ENCODE measurements at places on chromosomes 3 and 15.

GRCh38 chr3:114389156-114389555 lies 95.3 kb downstream of the TIGIT start:
- no peak for DNase-seq

DNA sequence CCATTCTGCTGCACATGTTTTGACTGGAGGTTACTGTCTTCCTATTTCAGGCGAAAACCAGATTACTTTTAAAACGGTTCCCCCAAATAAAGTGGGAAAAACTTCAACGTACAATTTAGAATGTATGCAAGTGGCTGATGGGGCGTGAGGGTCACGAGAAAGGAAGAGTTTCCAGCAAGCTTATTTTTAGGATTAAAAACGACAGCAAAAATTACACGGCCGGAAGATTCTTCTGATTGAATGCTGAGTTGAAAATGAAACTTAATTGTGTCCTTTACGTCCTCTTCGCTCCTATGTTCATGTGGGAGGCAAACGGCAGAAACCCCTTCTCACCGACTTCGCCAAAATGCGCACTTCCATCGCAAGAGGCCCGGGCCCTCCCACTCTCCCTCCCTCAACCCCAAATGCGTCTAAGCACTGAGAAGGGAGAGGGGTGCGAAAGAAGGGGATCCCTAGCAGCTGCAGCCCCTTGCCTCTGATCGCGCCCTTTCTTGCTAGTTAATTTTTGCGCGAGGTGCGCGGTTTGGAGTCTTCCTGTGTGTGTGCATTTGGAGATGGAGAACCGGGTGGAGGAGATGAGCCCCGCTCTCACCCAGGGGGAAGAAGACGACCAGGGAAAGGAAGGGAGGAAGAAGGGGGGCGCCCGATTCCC lies 656 bp downstream of the CD47 start:
- peak; percentile 53 for DNase-seq

DNA sequence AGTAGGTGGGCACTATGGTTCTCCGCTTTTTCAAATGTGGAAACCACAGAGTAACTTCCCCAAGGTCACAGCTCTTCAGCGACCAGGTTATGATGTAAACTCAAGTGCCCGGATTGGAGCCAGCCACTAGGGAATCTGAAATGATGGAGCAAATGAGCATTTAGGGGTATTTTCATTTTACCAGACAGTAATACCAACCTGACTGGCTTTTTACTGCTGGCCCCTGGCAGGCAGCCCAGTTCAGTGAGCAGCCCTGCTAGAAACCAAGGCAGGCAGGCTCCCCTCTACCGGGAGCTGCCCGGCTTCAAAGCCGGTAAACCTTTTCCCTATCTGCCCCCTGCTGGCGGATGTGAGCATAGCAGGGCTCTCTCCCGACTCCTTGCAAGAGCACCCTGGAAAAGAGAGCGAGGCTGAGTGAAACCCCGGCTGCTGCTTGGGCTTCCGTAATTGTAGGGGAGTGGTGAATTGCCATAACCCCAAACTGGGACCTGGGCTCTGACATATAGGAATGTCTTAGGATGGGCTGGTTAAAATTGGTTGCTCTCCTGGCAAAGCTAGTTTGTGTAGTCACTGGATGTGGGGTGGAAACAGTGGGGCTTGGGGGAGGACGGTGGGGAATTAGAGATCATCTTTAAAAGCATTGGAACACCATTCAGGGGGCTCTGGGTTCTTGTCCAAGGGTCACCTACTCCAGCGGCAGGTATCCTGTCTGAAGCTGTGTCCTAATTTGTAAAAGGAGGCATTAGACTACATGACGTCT lies 98.0 kb upstream of the TNFAIP8L3 start:
- peak; percentile 82 for DNase-seq

DNA sequence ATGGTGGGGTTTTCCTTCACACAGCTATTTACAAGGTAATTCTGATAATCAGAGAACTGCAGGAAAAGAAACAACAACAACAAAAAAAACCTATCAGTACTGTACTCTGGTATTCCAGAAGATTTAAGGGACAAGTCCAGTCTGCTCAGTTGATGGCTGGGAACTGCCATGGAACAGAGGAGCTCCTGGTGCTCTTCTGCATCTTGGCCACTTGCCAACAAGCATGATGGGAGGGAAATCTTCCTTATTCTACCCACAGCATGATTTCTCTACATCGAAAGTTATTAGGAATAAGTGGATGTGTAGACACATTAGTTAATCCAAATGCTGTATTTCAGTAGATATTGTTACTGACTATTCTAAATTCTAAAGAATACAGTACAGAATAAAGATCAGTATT lies 51.7 kb downstream of the RASGRP1 start:
- no peak for DNase-seq

GRCh38 chr15:29863438-29863837 lies 41.2 kb upstream of the TJP1 start:
- no peak for DNase-seq

DNA sequence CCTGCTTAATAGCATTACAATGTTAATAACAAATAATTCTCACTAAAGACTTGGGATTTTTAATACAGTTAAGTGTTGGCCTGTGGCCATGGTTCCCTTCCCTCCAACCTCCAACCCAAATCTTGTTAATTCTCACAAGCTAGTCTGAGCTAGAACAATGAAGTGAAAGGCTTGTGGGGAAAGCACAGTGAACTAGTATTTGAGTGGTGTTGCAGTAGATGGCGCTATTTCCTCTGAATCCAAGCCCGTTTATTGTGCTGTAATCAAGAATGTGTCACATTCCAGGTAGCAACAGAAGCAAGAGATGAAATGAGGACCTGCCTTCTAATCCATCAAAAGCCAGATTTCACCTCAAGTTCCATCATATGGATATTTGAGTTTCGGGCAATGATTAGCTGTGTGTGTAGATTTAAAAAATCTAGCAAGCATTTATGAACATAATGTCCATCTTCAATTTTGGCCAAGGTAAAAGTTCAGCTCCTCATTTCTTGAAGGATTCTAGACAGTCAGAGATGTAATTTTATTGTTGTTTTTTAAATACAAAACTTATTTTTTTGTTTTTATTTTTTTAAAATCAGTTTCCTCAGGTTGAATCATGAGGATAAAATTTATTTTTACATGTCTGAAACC lies 160.7 kb downstream of the SQOR start:
- DNase-seq, result no peak

GRCh38 chr15:99917252-99917651 lies 184.0 kb upstream of the LYSMD4 start:
- no peak for DNase-seq

- no peak for DNase-seq
Observed at GRCh38 chr3:58471025-58471887, 20.6 kb upstream of the KCTD6 start.

- no peak for DNase-seq
Observed at GRCh38 chr15:68203486-68203885, 1.6 kb downstream of the CALML4 start.

DNA sequence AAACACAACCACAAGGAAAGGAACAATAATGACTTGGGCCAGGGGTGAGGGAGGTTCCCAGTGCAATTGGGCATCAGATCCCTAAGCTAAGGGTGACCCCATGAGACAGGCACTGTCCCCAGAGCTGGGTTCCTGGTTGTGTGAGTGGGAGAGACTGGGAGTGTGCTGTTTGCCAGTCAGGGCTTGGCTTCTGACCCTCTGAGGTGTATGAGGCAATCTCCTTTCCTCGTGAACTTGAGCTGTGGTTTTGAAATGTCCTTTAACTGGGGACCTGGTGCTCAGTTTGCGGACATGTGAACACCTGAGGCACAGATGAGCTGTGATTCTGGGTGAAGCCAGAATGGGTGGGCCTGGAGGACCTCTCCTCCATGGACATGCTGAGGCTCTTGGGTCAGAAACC lies 58.5 kb upstream of the PLXNA1 start:
- no peak for DNase-seq

GRCh38 chr3:89503891-89504391 lies 396.5 kb downstream of the EPHA3 start:
- DNase-seq, result no peak

DNA sequence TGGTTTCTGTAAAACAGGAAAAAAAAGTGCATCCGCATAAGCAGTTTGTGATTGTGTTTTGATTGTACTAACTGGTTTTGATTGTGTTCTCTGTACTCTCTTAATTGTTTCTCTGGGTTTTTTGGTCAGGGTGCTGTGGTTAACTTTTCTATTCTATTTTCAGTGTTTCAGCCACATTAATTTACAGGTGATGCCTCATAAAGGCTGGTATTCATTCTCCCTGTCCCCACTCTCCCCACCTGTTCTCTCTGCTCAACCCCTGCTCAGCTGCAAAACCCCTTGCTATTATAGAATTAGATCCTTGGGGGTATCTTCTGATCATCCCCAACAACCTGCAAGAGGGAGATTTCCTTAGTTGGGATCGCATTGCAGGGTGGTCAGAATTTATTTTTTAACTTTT lies 285.4 kb upstream of the AZI2 start:
- DNase-seq, result no peak

DNA sequence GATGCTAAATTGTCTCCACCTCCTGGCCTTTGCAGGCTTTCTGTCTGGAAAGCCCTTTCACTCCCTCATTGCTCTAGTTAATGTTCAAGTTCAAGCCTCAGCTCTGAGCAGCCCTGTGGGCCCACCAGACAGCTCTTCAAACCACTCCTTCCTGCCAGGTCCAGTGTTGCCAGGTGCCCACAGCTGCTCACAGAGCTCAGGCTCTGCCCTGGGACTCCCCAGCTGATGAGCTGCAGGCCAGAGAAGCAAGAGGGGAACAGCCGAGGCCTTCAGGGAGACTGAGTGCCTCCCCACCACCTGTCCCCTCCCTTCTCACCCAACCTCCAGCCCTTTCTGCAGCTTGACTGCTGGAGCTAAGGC lies 1.3 kb upstream of the ZBTB47 start:
- no peak for DNase-seq

DNA sequence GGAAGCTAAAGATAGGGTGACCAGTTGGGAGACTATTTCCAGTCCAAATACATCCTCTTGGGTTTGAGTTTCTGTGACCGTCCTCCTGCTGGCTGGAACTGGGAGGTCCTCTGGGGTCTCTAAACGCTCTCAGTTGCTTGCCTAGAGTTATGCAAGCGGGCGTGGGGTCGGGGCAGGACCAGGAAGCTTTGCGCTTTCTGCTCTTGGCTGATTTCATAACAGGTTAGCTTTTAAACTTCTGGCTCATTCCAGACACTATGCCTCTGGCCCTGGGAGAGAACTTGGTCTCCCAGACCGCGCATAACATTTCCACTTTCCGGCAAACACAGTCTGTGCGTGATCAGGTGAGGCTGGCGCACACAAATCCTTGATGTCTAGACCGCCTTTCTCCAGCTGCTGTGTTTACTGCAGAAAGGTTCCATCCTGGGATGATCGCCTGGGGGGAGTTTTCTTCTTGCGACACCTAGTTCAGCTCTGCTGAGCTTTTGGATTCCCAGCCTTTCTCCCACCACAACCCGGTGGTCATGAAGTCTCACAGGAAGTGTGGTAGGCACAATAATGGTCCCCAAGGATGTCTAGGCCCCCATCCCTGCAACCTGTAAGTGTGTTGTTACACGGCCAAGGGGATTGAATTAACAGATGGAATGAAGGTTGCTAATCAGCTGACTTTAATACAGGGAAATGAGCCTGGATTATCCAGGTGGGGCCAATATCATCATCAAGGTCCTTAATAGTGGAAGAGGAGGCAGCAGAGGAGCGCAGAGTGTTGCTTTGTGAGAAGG lies 23.6 kb upstream of the CGNL1 start:
- DNase-seq, result no peak
